ENCODE measurements at places on chromosomes 1 and 21.

DNA sequence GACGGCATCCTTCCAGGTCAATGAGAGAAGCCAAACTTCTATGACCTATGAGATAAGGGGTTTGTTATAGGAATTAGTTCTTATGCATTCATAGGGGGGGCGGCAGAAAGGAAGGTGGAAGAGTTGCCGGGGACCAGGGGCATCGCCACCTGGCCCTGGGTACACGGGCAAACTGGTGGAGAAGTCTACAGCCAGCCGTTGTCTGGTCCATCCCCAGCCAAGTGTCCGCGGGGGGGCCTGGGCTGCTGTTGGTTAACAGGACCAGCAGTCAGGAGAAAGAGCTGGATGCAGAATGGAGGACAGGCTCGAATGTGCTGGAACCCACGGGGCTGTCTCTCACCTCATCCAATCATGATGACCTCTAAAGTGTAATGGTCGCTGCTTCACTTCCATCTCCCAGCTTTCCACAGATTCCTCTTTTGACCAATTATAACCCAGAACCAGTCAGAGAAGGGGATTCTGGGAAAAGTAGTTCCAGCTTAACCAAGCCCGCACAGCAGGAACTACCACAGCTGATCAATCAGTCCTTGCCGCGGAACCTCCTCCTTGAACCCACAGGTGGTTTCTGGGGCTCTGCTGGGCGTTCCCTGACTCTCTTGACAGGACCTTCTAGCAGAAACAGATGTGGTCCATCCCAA is 17.8 kb downstream of the TMEM51 start:
- DNase-seq = no peak

GRCh38 chr1:210259561-210259960 is 27.0 kb downstream of the SERTAD4 start:
- no peak for DNase-seq

GRCh38 chr1:216742625-216743024 is 19.4 kb upstream of the ESRRG start:
- DNase-seq = no peak

DNA sequence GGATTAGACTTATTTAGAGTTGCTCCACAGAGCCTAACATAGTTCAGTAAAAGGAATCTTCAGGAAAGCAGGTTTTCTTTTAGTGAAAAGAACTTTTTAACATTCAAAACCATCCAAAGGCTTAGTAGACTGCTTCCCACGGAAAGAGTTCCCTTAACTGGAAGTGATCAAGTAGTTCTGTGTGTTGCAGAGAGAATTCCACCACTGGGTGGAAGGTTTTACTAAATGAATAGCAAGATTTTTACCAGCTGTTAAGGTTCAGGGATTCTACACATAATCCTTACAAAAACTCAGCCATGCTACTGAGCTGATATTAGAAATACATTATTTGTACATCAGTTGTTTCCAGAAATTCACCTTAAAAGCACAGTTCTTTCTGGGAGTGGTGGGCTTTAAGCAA is 119.7 kb downstream of the GDAP2 start:
- no peak for DNase-seq

All from GM20000 (cell line).